ENCODE measurements at places on chromosomes 2 and 18.

DNA sequence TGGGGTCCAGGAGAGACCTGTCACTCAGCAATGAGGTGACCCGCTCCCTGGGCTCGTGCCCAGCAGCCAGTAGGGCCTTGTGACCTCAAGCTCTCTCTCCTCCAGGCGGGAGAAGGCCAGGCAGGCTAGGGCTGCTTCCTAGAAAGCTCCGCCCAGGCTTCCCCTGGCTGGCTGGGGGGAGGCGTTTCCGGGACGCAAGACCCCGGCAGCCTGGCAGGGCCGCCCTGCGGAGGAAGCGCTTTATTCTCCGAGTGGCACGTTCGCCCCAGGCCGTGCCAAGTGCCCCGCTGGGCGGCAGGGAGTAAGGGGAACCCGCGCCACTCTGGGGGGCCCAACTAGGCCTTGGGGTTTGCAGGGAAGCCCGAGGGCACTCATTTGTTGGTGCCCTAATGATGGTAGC lies 21.2 kb upstream of the EPAS1 start:
- no peak for DNase-seq

DNA sequence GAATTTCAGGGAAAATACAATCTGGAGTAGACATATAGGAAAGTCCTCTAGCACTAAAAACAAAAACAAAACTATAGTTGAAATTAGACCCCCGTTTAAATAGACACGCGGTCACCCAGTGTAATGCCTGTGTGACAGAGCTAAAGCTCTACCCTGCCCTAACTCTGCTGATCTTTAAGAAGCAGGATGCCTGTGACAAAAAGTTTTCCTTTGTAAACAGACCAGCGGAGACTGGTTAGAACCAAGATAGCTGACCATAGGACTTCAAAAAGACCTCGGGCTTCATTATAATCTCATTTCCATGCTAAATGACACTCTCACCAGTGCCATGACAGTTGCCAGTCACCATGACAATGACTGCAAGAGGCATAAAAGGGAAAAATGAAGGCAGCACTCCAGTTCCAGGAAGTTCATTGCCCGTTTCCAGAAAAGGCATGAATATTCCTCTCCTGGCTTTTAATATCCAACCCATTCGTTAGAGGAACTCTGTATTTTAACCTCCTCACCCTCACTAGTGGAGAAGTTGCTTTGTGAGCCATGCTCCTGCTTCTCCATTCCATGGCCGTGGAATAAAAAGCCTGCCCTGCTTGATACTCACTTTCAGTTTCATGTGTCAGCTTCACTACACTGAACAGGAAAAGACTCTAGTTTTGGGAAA lies 157.2 kb upstream of the COPS8 start:
- DNase-seq = no peak

DNA sequence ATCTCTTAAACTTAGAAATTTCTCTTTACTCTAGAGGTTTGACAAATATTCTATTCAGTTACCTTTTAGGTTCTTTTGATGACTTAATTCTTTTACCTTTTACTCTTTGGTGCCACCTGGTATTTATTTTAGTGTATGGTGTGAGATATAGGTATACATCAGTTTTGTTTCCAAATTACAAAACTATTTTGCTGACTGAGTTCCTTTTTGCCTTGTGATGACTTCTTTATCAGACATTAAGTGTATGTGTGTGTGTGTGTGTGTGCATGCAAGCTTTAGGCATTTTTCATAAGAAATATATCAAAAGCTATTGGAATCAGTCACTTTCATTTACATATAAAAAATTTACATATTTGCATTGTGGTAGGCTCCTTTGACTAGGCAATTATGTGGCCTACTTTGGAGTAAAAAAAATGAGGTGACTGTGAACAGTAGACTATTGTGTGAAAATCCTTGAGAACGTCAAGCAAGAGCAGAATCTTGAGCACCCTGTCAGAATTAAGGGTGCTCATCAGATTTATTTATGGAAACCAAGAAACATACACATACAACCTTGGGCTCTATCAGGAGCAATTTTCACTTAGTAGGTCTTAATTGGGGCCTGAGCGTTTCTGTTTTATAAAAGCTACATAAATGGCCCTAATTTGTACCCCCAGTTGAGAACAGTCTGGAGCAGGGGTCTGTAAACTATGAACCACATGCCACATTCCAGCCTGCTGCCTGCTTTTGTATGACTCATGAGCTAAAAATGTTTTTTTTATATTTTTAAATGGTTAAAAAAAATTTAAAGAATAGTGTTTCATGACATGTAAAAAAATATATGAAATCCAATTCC lies 415.9 kb downstream of the SLC4A3 start:
- no peak for DNase-seq

DNA sequence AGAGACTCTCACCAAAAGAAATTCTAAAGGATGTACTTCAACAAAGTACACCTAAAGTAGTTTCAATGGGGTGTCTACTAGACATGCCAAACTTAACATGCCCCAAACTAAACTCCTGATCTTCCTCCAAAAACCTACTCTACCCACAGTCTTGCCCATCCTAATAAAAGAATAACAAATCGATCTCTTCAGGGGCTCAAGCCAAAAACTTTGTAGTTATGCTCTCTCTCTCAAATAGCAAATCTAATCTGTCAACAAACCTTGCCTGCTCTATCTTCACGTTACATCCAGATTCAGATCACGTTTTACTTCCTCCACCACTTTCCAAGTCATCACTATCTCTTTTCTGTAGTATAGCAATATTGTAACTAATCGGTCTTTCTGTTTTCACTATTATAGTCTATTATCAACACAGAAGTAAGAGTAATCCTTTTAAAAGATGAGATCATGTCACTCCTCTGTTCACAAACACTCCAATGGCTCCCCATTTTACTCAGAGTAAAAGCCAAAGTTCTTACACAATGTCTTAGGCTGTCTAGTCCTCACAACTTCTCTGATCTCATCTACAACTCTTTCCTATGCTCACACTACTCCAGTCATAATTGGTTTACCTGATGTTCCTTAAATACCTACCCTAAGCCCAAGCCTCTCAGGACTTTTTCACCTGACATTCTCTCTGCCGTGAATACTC lies 79.9 kb downstream of the THADA start:
- DNase-seq = no peak

DNA sequence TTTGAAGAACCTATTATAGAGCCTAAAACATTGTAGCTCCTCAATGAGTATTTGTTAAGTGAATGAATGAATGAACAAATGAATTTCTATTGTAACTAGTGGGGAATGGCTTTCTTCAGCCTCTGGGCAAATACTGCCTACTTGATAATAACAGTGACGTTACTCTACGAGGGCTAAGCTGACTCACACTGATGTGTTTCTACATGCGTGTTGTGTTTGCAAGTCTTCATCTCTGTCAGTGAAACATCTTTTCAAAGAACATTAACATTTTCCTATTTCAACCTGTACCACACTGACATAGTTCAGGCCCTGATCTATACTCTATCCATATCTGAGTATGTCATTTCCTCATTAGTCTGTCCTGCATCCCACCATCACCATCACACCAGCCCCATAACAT lies 319.9 kb upstream of the ACVR2A start:
- no peak for DNase-seq

DNA sequence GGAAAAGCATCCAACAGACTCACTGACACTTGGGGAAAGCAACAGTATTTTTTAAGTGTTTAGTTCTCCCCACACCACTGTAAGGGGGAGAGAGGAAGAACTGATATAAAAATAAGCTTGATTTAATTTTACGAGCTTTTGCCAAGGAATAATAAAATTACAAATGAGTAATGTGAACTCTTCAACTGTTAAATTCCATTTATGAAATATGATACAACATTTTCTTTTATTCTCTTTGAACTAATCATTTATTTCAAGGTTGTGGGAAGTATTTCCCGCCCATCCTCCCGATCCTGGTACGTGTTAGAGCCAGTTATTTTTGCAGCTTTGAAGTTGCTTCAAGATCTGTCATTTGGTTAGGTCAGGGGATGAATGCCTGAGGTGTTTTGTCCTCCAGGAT lies 35.2 kb downstream of the WDPCP start:
- no peak for DNase-seq

DNA sequence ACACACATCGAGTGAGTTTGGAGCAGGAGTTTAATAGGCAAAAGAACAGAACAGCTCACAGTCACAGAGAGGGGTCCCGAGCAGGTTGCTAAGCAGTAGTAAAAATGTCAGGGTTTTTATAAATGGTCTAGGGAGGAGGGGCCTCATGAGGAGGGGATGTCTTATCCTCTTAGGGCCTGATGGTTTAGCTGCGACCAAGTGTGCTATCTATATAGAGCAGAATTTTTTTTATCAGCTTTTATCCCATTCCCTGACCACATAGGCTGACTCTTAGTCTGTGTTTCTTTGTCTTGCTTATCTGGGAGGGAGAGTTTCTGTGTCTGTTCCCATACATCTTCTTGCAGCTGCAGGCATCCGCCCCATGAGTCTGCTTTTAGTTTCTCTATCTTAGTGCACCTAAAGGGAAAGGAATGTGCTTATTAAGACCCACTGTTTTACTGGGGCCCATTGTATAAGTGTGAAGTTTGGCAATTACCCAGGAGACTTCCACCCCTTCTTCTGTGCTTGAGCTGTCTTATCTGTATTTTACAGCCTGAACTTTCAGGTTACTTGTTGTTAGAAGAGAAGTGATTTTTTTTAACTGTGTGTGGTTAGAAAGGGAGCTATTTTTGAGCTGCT lies 30.4 kb upstream of the GMCL1 start:
- DNase-seq = no peak

DNA sequence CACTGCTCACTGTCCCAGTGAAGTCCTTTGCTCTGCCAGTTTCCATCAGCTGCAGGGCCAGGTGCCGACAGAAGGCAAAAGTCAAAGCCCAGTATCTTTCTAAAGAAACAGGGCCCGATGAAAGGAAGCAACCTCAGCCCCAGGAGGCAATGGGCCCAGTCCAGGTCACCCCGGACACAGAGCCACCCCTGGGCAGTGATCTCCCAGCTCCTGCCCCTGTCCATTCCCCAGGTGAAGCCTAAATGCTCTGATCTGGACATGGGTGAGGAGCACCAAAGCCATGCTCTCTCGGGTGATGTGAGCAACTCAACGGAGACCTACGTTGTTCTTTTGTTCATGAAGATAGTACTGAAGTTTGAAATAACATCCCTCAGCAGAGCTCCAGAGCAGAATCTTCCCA lies 61.6 kb downstream of the HDAC4 start:
- DNase-seq = no peak

DNA sequence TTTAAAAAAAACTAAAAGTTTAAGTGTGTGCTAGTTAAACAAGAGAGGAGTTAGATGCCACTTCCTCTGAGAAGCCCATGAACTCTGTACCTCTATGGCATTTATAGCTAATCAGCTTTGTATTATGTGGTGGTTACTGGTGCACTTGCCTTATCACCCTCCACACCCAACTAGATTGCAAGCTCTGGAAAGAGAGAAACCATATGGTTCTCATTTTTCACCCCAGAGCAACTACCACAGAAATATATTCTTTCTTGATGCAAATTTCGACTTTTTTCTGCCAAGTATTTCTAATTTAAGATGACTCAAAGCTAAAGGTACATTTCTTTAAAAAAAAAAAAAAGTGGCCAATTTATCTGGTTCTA lies 24.2 kb downstream of the RAPH1 start:
- no peak for DNase-seq

- DNase-seq = no peak
Observed at GRCh38 chr2:83584672-83585071, 874.4 kb downstream of the SUCLG1 start.

DNA sequence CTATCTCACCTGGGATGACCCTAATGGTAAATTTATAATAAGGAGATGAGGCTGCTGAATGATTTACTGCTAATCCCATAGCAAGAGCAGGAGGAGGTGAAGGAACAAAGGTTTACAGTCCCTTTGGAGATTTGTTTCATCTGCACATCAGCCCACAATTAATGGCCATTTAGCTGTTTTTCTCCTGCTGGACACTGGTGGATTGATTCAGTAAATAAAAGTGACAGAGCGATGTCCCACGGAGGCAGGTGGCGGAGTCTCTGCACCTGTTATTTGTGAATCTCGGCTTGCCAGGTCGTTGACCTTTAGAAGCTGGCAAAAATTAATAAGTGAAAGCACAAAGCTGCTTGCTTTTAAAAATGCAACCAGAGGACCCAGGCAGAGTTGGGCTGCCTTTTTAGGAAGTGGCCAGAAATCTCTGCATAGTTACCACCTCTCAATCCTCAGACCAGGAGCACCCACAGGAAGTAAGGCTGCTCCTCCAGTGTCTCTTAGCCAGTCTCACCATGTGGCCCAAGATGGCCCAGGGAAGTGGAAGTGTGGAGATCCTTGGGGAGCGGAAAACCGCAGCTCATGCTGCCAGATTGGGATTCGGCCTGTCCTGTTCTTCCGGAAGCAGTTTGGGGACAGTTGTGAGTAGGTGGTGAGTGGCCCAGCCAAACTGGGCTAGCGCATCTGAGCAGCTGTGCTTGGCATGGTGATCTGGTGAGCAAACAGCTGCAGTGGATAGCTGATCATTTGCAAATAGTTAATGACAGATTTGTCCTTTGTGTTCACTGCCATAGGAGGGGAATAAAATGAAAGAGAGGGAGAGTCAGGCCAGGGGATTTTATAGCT lies 1005.7 kb upstream of the PIK3C3 start:
- DNase-seq = no peak

- DNase-seq = no peak
Observed at GRCh38 chr2:208820014-208820688, 413.6 kb downstream of the PTH2R start.

DNA sequence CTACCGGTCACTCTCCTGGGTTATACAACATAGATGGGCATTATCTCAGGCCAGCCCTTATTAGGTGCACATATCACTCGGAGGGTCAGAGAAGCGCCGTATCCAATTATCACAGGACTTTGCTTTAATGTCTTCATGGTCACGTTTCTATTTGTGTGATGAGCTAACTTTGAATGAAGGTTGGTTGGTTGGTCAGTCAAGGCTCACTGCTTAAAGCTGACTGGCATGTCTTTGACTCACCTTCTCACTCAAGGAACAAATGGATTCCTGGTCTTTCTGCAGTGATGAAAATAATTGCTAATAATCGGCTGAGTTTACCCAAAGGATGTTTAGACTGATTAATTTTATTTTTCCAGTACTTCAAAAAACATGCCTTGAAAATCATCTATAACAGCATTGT lies 39.7 kb downstream of the COLEC12 start:
- no peak for DNase-seq

DNA sequence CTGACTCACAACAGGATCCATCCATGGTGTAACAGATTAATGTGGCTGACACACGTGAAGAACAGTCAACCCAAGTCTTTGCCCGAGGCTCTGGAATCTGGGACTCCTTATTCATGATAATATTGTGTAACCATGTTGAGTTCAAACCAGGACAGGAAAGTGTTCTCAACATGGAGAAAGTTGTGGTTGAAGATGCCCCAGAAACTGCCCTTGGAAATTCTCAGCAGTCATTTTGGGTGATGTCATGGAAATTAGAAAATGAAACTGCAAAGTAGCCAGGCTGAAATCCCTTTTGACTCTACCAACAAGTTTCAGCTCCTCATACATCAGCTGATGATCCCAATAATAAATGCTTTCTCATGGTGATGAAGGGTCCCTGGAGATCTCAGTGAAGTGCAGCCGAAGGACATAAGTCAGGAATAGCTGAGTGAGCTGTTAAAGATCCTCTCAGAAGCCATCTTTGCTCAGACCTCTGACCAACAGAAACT lies 307.7 kb downstream of the TNS1 start:
- DNase-seq = no peak

Data from stimulated activated CD4-positive, alpha-beta T cell treated with anti-CD3 and anti-CD28 coated beads, Interleukin-2, amount 100 ng/mL, for 24 hours (primary cell).